ENCODE measurements at places on chromosomes 1 and 21.

DNA sequence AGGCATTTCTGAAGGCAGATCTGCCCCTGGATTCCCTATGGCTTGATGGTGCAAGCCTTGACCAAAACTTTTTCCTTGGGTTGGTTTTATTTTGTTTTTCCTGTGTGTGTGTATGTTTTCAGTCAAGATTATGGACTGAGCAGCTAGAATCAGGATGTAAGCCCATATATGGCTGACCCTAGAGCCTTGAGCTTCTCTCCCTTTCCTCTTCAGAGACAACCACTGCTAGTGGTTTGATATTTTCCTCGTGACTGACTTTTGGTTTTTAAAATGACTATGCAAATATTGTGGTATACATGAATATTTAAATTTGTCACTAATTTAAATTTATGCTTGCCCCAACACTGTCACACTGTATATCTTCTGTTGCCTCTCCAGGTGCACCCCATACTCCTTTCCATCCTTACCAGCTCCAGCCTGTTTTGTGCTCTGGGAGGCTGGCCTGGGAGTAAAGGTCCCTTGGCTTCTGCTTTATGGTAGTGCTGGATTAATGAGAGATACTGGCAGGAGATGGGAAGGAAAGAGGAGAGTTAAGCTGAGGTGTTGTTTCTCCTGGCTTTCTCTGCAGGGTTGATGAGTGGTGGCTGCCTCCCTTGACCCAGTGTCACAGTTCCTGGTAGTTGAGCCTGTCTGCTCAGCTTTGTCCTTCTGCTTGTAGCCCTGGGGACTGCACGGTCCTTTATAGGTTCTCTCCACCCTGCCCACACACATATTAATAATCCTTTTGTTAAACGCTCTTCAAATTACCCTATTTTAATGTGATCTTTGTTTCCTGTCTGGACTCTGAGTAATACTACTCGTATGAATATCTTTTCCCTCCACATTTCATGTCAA lies 44.4 kb downstream of the RWDD3 start:
- no peak for DNase-seq

DNA sequence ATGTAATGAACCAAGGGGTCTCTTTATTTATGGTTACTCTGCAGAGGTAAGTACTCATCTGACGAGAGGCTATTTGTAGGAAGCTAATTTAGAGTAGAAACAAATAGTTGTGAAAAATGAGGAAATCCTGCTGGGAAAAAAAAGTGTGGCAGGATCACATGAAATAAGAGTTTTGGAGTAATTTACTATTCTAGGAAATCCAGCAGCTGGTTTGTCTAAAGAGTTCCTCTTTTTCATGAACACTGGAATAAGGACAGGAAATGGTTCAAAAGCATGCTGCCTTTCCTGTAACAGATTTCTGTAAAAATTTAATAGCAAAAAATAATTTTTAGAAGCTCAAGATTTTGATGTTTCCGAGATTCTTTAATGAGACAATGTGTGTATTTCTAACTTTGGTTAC lies 177.3 kb downstream of the CHRM3 start:
- DNase-seq: no peak

DNA sequence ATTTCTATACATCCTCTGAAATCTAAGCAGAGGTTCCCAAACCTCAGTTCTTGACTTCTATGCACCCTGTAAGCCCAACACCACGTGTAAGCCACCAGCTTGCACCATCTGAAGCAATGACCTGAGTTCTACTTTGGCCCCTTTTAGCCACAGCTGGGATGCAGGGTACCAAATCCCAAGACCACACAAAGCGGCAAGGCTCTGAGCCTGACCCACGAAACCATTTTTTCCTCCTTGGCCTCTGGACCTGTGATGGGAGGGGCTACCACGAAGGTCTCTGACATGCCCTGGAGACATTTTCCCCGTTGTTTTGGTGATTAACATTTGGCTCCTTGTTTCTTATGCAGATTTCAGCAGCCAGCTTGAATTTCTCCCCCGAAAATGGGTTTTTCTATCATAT lies 38.8 kb downstream of the STXBP3 start:
- DNase-seq: no peak

- DNase-seq: no peak
These were observed 251.5 kb downstream of the PTPRC start for GRCh38 chr1:198890214-198890930.

DNA sequence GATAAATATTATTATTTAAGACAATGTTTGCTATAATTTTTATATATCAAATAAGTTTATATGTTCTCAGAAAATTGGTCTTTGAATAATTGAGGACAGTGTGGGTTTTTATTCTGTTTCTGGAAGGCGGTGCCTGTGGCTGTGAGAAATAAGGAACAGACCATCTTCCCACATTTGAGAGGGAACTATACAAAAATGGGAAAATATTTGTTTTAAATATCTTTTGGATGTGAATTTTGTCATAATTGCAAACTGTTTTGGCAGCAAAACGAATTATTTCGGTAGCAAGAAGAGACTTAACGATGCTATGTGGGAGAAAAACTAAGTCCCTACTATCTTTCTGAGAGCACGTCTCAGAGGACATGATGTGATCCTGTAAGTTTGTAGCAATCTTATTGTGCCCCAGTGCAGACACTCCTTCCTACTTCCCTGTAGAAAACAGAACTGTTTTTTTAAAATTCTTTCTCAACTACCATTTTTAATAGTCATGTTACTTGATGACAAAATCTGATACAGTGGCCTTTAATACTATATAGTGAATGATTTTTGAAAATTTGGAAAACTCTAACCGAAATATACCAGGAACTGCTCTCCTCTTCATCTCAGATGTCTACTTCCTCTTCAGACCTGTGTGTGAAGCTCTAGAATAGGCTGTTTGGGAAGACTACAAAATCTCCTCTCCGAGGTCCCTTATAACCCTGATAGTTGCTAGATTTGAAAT lies 25.4 kb downstream of the PTPRC start:
- no peak for DNase-seq

- DNase-seq: no peak
These were observed 19.6 kb upstream of the SDC3 start for GRCh38 chr1:30928171-30928570.

GRCh38 chr1:89887270-89887669 lies 66.4 kb downstream of the LRRC8D start:
- no peak for DNase-seq

- DNase-seq: no peak
These were observed 50.9 kb upstream of the GALNT2 start for GRCh38 chr1:230016159-230016558.

Measured in GM12891 (cell line).